Hematopoietic multipotent progenitor cell treated with erythropoietin and hydrocortisone succinate and interleukin-3 and kit ligand, for 17 days (in vitro differentiated cells): ENCODE measurements at places on chromosomes 6 and 20.

DNA sequence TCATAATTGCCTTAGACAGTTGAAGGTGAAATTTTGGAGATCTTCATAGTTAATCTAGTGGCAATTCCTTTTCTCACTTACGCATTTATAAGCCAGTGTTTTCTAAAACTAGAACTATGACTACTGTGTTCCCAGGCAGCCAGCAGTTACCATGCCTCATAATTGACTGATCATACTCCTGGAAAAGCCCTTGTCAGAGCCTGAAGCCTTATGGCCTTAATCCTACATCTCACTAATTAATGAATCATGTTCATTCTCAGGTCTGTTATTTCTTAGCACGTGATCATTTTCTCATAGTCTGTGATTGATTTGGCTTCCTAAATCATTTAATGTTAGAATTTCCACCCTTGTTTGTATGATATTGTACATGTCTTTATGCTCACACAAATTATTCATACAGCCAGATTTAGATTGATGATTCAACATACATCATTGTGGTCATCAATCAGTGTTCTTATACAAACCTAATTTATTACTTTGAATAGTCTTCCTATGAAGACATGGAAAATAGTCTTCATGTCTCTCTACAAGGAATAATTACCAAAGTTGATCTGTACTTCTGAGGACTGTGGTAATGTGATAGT, 132.6 kb upstream of the ASCC3 start:
- no peak for DNase-seq

GRCh38 chr6:28580475-28580874, 54.8 kb downstream of the GPX5 start:
- DNase-seq: no peak

DNA sequence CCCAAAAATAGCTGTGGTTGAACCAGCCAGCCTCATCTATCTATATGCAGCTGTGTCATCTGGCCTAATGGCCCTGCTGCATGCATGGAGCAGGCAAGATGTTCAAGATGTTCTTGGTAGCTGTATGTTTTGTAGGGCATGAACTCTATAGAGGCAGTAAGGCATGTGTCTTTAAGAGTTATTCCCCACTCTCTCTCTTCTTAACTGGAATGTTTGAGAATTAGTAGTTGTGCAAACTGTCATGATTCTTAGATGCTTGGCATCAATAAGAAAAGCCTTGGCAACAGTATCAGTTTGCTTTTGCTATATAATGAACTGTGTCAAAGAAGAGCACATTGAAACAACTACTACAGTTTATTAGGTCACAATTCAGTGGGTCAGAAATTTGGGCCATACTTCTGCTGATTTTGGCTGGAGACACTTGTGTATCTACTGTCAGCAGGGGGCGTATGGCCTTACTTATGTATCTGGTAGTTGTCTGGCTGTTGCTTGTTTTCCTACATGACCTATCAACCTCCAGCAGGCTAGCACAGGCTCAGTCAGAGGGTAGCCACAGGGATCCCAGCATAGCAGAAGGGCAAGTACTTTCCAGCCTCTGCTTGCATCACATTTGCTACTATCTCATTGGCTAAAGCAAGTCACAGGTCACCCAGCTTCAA, 56.1 kb upstream of the LAMP5 start:
- no peak for DNase-seq

- DNase-seq: no peak
Observed at GRCh38 chr20:47546184-47547033, 44.7 kb downstream of the NCOA3 start.

DNA sequence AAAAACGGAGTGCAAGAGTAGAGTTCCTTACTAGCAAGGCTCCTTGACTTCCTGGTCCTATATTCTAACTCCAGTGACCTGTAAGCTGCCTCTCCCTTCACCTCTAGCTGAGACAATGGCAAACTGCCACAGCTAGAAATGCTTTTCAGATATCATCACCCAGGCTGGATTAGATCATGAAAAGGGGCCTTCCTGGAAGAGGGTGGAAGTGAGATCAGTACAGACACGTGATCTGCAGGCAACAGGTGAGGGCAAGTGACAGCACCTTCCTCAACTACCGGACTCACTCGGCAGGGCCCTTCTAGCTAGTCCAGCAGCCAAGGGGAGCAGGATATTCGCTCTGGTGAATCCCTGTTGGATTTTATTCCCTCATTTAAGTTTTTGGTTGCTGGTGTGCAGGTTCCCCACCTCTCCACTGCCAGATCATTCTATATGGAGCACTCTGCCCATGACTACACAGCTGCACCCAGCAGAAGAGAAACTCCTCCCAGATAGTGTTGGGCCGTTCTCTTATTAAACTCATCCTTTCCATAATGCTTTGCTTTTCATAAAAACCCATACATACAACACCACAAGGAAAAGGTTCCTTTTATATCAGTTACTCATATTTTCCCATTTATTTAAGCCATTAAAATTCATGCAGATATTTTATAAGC, 26.4 kb upstream of the FAM83C start:
- no peak for DNase-seq

DNA sequence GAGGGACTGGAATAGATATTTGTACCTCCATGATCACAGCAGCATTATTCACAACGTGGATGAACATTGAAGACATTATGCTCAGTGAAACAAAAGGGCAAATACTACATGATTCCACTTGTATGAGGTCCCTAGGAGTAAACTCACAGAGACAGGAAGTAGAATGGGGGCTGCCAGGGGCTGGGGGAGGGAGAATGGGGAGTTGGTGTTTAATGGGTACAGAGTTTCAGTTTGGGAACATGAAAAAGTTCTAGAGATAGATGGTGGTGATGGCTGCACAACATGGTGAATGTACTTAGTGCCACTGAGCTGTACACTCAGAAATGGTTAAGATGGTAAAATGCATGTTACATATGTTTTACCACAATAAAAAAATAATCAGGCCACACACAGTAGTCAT, 164.3 kb upstream of the RREB1 start:
- no peak for DNase-seq

DNA sequence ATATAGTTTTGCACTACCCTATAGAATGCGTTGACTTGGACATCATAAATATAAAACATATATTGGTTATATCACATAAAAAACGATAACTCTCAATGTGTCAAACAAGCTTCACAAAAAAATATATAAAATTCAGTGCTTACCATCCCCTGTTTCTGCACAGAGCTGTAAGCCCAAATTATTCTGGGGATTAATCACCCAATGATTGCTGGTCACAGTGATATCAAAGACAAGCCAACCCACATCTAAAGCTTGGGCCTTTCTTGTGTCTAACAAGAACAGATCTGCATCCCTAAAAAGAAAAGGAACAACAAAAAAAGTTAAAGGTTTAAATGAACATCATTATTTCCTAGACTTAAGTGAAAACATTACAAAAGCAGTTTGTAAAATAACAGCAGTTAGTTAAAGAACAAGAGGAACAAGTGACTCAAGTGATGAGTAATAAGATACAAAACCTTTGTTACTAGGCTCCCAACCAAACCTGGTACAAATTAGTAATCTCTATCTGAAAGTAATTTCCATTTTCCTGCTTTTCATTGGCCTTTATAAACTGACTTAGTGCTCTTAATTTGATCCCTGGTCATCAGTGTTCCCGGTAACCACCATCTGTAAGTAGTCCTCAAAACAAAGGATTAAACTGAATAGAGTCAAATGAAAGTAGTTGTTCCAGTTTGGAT, 81.1 kb downstream of the BMP5 start:
- DNase-seq: no peak

DNA sequence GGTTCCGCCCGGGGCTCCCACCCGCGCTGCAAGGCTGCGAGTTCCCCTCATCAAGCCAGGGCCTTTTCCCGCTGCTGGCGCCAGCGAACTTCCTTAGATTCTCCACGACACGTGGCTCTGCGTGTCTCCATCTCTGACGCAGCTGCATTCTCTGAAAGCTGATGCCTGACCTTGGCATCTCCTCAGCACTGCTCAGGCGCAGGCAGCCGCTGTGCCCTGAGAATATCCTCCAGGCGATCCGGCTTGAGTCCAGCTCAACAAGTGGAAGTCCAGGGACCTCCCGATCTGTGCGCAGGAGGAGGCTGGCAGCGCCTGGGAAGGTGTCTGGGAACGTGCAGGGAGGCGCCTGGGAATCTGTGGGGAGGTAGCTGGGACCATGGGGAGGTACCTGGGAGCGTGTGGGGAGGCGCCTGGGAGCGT, 171.2 kb upstream of the THBS2 start:
- no peak for DNase-seq

DNA sequence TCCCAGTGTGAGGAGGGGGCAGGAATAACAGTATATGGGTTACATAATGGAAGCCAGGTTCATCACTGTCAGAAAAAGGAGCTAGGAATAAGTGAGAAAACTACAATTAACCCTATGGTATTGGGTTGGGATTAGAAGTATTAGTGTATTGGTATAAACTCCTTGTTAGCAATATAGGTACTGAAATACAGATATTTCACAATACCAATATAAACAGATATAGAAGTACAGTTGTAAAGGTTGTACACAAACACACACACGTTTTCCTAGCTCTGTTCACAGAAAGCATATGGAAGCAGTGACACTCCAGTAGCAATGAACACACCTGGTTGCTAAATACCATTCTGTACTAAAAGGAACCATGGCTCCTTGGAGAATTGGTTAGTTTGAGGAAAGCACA, 148.5 kb downstream of the KIF16B start:
- DNase-seq: no peak

DNA sequence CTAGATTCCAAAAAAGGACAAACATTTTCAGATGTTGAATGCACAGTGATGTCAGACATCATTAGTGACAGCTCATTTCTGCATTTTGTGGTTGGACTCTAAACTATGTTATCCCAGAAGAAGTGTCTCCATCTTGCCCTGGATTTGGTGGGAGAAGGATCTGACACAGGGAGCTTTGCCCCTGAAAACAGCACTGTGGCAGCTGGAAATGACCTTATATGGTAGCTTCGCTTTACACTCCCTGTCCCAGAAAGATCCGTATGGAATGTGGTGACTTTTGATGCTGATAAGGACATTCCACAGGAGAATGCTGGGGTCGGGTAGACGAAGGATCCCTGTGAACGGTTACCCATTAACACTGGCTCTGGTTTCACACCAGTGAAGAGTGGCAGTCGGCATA, 87.2 kb upstream of the EDN1 start:
- no peak for DNase-seq

GRCh38 chr6:54535568-54535967, 227.3 kb downstream of the TINAG start:
- no peak for DNase-seq

- DNase-seq: no peak
Observed at GRCh38 chr6:7674291-7674690, 51.6 kb upstream of the BMP6 start.

DNA sequence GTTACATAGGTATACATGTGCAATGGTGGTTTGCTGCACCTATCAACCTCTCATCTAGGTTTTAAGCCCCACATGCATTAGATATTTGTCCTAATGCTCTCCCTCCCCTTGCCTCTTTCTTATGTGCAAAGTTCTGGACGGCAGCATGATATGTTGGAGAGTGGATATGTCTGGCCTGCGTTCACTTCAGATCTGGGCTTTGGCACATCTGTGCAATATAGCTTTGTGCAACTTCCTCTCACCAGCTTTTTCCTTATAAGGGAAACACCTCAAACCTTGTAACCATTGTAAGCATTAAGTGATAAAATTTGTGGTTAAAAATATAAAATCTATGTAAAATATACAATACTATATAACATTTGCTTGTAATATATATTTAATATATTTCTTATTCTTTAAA, 288.0 kb downstream of the PHACTR1 start:
- no peak for DNase-seq

DNA sequence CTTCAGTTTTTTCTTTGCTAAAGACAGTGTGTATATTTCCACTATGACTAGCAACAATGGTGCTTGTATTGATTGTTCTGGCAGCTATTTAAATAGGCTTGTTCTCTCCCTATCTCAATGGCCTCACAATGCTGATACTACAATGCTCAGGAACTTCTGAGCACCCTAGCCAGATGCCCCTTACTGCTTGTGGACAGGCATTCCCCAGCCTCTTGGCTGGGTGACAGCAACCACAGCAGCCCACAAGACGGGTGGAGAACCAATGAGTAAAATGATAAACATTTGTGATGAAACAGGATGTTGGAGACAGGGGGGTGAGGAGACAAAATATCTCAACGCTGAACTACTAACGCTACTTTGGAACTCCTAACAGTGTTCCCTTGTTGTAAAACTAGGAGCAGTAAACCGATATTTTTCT, 42.3 kb downstream of the HIVEP2 start:
- no peak for DNase-seq

- DNase-seq: no peak
Observed at GRCh38 chr6:75483136-75483952, 10.3 kb downstream of the FILIP1 start.

DNA sequence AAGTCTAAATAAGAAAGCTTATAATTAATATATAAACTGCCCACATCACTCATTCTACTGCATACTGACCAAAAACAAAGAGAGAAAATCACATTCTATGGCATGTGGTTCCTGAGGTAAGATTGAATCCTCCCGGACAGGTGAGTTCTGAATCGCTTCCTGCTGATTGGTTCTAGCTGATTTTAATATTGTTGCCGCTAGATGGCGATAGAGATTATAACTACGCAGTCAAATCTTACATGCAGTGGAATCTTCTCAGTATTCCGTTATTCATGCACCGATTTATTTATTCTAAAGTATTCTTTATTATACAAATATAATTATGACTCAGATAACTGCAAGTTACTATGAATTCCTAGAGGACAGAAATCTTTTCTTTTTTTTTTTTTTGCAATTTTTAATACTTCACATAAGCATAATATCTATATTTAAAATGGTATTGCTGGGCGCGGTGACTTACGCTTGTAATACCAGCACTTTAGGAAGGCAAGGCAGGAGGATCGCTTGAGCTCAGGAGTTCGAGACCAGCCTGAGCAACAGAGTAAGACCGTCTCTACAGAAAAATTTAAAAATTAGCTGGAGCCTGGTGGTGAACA, 24.2 kb upstream of the TMX4 start:
- DNase-seq: peak; percentile 69

DNA sequence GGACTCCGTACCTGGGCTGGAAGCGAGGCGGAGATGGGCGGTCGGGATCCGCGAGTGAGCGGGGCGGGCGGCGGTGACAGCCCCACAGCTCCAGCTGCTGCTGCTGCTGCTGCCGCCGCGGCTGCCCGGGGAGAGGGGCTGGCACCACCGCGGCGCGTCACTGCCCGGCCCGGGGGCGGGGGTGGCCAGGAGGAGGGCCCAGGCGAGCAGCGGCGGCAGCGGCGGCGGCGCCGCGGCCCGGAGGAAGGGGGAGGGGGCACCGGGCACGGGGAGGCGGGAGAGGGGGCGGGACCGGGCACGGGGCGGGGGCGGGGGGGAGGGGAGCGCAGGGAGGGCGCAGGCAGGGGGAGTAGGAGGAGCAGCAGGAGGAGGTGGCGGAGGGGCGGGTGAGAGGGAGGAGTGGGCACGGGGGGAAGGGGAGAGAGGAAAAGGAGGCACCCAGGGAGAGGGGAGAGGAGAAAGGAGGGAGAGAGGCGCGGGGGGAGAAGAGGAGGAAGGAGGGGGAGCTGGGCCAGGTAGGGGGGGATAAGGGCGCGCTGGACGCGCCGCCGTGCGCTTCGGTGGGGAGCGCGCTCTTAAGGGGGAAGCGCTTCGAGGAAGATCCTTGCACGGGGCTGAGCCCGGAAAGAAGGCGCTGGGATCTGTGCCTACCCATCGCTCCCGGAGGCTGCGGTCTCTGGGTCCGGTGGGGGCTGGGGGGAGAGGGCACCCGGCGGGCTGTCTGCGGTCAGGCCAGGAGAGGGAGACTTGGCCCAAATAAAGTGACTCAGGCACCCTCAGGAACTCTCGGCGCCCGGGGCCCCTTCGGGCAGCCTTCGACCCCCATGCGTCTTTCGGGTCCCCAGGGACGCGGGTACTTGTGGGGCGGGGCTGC, 101.5 kb downstream of the NOL4L start:
- DNase-seq: no peak
